ENCODE measurements at places on chromosomes 3 and 15.

DNA sequence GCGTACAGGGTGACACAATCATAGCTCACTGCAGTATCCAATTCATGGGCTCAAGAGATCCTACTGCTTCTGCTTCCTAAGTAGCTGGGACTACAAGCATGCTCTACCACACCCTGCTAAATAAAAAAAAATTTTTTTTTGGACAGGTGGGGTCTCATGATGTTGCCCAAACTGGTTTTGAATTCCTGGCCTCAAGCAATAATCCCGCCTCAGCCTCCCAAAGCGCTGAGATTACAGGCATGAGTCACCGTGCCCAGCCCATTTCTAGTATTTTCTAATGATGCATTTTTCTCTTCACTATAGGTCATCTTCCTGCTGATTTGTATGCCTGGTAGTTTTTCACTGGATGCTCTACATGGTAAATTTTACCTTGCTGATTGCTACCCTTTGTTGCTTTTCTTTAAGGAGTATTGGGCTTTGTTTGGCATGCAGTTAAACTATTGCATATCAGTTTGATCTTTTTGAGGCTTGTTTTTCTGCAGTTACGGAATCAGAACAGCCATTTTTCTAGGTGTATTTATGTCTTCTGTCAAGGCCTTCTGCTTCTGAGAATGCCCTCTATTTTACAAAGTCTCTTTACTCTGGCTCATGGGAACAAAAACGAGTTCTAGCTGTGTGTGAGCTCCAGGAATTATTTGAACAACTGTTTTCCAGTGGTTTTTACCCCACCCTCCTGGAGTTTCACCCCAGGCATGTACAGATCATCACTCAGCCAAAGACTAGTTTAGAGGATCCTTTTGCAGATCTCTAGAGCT is 14.2 kb upstream of the NPTN start:
- no peak for DNase-seq

GRCh38 chr3:70186221-70186620 is 126.2 kb downstream of the MDFIC2 start:
- DNase-seq = no peak

DNA sequence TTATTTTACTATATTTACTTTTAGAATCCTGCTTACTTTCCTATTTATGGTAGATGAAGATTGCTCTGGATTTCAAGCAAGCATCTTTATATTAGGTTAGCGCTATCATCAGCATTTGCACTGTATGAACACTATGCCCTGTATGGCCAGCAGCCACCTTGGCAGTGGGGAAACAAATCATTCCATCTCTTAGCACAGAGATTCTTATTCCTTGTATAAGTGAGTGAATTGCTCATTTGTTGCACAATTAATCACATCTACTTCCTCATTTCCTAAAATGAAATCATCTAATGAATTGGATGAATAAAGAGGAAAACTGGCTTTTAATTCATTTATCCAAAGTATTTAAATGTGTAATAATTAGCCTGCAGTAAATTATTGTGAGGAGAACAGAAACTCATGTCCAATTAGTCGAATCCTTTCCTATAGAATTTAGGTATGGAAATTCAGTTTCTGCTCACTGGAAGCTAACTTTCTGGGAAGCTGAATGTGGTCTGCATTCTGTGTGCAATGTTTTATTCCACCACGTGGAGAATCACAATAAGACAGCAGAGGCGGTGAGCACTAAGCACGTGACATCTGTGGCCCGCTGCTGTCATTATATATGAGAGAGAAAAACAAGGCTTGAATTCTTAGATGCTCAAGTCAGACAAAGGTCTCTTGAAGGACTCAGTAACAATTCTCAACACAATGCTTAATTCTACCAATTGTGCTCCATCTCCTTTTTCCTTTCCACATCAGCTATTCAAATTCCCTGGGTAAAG is 93.4 kb downstream of the PEX5L start:
- no peak for DNase-seq

- DNase-seq = peak; percentile 88
Measured at GRCh38 chr3:188594139-188594538, 440.2 kb downstream of the LPP start.

DNA sequence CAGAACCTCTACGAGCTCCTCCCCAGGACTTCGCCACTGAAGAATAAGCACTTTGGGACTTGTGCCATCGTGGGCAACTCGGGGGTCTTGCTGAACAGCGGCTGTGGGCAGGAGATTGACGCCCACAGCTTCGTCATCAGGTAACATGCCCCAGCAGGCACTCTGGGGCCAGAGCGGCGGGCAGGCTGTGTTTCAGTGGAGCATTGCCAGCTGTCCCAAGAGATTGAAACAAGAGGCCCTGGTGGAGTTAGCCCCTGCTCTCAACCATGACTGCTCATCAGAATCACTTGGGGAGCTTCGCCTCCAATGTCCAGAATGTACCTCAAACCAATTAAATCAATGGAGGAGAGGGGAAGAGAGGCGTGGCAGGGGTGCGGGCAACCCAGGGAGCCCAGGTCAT is 44.8 kb downstream of the ST8SIA2 start:
- DNase-seq = no peak
